Upper lobe of right lung (tissue), 1 donor: ENCODE measurements at places on chromosomes 5 and 9.

- DNase-seq: no peak
These were observed 6.6 kb downstream of the PTGES start for GRCh38 chr9:129746092-129746777.

DNA sequence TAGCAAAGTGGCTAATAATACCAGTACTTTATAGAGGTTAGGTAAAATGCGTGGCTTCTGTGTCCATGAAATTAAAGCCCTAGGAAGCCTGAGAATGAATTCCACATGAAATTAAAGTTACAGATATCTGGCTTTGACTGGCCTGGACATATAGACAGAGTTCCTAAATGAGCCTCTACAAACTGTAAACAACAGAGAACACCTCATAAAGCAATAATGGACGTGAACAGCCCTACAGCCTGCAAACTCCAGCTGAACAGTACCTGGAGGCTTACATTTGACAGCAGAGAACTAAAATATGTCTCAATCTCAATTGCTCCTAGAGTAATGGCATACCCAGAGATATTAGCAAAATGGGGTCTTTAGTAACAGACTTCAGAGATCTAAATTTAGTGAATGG, 28.7 kb downstream of the GOLPH3 start:
- DNase-seq: no peak

DNA sequence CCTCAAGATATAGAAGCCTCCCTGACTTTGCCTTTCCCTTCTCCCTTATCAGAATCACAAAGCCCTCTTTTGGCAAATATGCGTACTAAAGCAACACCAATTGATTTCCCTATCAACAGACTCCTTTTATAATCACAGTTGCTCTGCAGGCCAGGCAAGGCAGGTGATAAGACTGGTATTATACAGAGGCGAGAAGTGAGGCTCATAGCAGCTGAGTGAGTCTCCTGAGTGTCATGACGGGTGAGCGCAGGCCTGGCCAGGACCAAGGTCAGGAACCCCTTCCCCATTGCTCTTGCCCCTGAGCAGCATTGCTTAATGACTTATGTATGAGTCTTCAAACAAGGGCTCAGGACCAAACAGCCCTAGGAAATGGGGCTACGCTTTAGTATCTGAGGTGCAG, 70.8 kb downstream of the FBXO38 start:
- DNase-seq: no peak

DNA sequence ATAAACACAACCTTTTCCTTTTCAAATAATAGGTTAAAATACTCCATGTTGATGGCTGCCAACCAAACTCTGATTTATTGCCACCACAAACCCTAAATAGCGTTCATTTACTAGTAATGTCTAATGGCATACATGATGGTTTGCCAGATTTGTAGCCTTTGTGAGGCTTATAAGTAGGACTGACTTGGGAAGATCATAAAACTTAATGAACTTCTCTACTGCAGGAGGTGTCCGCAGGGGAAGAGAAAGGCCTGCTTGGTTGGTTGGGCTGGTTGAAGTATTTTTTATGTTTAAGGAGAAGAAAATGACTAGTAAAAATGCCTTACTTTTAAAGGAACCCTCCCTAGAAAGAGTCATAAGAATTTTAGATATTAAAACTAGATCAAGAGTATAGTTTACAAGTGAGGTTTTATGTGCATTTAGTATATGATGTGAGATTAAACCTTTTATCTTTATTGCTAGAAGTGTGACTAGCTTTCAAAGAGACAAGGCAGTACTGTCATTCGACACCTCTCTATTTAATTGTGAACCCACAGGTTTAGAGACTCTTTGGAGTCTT, 5.0 kb downstream of the PBX3 start:
- no peak for DNase-seq

- no peak for DNase-seq
These were observed 860 bp upstream of the MARCHF6 start for GRCh38 chr5:10352430-10353240.

GRCh38 chr5:154653418-154653763, 101.8 kb upstream of the LARP1 start:
- DNase-seq: peak; percentile 46

- no peak for DNase-seq
These were observed 37.5 kb downstream of the MAMDC2 start for GRCh38 chr9:70081120-70081495.

- DNase-seq: no peak
These were observed 960 bp downstream of the NR2F1 start for GRCh38 chr5:93583768-93584595.

DNA sequence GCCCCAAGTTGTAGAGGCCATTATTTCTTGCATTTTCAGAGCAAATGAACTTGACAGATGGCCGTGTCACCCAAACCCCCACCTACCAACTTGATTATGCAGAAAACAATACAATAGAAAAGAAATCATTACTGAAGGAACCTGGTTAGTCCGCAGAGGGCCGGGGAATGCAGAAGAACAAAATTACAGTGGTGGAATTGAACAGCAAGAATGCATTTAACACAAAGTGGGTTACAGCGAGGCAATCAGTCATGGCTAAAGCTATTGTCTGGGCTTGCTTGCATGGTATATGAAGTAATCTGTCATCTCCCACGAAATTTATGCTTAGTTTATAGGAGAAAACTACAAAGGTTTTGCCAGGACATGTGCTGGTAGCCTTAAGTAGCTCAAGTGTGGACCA, 238.3 kb upstream of the IRX1 start:
- DNase-seq: no peak

GRCh38 chr5:14728459-14728938, 64.0 kb downstream of the OTULIN start:
- DNase-seq: no peak

DNA sequence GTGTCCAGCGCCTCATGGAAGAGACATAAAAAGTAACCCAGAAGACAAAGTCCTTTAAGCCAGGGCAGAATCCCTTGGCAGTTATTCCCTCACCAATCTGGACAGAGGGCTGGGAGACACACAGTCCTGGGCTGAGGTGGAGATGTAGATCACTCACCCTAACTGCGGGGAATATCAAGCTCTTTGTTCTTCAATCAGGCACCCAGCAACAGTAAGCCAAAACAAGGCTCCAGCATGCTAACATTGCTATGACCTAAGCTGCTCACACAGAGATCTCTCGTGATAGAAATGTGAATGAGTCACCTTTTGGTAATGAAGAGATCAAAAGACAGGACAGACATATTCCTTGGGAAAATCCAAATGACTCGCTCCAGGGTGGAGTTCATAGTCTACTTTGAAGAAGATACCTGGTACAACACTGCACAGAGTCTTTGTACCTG, 101.3 kb downstream of the FBN2 start:
- no peak for DNase-seq

- no peak for DNase-seq
These were observed 124.2 kb downstream of the CDH6 start for GRCh38 chr5:31317665-31318064.

GRCh38 chr5:172086194-172086975, 79.9 kb upstream of the FBXW11 start:
- peak; percentile 49 for DNase-seq

DNA sequence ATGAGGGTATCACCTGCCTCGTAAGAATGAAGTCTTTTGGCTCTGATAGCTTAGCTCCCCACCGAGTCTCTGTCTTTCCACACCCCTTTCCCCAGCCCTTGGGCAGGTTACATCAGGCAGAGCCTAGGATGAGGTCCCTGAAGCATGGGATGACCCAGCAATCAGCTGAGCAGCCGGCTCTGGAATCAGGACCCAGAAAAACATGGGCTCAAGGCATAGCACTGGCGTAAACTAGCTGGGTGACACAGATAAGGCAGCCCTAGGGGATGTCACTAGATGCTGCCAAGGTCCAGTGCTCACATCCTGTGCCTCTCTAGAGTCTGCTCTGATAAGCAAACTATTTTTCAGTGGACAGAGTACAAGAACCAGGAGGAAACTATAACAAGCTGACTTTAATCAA, 26.6 kb downstream of the IDNK start:
- DNase-seq: no peak

- no peak for DNase-seq
These were observed 73.6 kb upstream of the ALDH1B1 start for GRCh38 chr9:38318759-38319495.

DNA sequence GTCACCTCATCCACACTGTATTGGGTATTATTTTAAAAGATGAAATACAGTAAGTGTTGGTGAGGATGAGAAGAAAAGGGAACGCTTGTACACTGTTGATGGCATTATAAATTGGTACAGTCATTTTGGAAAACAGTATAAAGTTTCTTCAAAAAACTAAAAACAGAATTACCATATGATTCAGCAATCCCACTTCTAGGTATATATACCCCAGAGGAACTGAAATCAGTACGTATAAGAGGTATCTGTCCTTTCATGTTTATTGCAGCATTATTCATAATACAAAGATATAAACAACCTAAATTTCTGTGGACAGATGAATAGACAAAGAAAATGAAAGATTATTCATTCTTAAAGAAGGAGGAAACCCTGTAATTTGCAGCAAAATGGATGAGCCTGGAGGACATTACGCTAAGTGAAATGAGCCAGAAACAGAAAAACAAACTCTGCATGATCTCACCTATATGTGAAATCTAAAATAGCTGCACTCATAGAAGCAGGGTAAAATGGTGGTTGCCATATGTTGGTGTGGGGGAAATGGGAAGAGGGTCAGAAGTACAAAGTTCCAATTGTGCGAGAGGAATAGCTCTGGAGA, 191.6 kb downstream of the TRIM36 start:
- no peak for DNase-seq

DNA sequence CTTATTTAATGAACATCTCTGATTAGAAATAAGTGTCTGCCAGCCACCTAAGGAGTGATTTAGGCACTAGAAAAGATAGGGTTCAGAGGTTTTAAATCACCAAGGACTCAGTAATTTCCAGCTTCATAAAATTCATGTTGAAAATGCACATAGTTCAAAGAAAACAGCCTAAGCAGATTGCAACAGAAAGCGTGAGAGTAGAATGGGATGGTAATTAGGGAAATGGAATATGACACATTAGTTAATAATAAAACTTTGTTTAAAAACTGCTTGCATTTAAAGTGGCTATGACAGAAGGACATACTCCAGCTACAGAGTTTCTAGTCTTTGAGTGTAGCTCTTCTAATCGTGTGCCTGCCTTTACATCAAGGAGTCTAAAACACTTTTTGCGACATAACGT, 490.8 kb downstream of the TLE4 start:
- DNase-seq: no peak

DNA sequence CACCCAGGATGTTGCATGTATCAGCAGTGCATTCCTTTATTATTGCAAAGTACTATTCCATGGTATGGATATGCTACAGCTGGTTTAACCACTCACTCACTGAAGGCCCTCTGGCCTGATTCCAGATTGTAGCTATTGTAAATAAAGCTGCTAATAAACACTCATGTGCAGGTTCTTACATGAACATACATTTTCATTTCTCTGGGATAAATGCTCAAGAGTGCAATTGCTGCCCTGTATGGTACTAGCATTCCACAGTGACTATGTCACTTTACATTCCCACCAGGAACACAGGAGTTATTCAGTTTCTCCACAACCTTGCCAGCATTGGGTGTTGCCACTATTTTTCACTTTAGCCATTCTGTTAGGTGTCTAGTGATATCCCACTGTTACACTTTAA, 267.6 kb downstream of the SPOCK1 start:
- DNase-seq: no peak

- DNase-seq: no peak
These were observed 91.6 kb upstream of the FSTL4 start for GRCh38 chr5:133703935-133704334.
